ENCODE measurements at places on chromosomes 2 and 18.

DNA sequence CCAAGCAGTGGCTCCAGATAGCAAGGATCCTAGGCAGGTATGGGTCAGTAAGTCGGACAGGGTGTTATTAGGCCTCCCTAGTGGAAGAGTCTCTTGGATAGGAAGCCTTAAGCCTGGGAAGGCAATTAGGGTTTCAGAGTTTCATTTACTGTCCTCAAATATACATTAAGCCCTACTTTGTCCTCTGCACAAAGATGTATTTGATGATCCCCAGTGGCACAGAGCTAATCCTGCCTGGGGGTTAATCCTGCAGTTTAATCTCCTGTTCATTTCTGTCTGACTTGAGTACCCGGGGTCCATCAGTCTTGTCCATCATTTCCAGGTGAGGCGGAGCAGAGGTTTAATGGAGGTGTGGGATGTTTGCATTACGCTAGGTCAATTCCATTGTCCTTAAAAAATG, 62.0 kb downstream of the MTCL1 start:
- DNase-seq, result no peak

DNA sequence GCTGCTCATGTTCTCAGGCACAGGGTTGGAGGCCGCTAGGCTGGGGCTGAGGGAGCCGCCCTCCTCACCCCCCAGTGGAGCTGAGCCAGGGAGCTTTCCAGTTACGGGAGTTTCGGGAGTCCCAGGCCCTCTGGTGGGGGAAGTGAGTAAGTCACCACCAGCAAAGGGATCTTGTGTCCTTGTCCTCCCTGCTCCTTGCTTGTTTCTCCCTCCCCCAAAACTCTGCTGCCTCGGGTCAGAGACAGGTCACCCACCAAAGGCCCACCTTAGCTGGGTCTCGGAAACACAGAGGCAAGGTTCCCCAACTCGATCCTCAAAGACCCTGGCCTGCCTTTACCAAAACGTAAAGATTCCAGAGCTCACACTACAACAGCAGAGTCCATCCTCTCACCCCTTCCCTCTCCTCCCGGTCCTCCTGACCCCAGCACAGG, 60.5 kb upstream of the POMC start:
- DNase-seq, result peak; percentile 48

GRCh38 chr2:206154197-206154596, 5.0 kb downstream of the NDUFS1 start:
- DNase-seq, result no peak

GRCh38 chr2:240566203-240567136, 1.8 kb upstream of the RNPEPL1 start:
- no peak for DNase-seq

GRCh38 chr18:27144672-27145071, 40.4 kb downstream of the CHST9 start:
- no peak for DNase-seq

GRCh38 chr2:1590596-1591460, 153.5 kb downstream of the PXDN start:
- DNase-seq, result no peak

DNA sequence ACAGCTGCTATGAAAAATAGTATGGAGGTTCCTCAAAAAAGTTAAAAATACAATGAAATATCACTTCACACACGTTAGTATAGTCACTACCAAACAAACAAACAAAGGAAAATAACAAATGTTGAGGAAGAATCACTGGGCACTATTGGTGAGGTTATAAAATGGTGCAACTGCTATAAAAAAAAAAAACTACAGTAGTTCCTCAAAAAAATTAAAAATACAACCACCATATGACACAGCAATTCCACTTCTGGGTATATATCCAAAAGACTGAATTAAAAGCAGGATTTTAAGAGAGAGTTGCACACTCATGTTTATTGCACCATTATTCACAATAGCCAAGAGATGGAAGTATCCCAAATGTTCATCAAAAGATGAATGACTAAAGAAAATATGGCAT, 80.9 kb upstream of the POU3F3 start:
- no peak for DNase-seq

GRCh38 chr18:55319459-55320193, 268.4 kb downstream of the TCF4 start:
- no peak for DNase-seq

- DNase-seq, result no peak
These were observed 335.6 kb downstream of the EIPR1 start for GRCh38 chr2:3041841-3042600.

- no peak for DNase-seq
These were observed 408.7 kb upstream of the NRP2 start for GRCh38 chr2:205273627-205274026.

DNA sequence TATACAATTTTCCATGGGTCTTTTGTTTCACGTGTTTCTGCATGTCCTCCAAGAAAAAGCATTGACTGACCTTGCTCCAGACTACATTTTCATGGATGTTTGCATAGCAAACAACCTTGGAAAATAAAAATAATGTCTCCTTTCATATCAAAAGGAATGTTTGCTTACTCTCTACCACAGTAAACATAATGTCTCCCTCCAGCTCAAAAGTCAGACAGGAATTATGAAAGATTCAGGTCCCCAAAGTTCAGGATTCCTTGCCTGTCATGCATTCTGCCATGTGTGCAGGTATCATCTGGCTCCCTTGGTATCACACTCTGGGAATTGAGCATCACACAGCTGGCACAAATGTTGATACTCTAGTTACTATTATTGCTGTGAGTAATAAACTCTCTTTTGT, 103.1 kb upstream of the ZC3H15 start:
- DNase-seq, result no peak

GRCh38 chr18:65753520-65753919, 2.7 kb downstream of the CDH7 start:
- no peak for DNase-seq

- DNase-seq, result no peak
These were observed 27.0 kb downstream of the CRYGD start for GRCh38 chr2:208097313-208097712.

- no peak for DNase-seq
These were observed 1204.0 kb upstream of the ZEB2 start for GRCh38 chr2:145723872-145724271.

GRCh38 chr2:67792191-67792590, 270.6 kb downstream of the C1D start:
- DNase-seq, result no peak

DNA sequence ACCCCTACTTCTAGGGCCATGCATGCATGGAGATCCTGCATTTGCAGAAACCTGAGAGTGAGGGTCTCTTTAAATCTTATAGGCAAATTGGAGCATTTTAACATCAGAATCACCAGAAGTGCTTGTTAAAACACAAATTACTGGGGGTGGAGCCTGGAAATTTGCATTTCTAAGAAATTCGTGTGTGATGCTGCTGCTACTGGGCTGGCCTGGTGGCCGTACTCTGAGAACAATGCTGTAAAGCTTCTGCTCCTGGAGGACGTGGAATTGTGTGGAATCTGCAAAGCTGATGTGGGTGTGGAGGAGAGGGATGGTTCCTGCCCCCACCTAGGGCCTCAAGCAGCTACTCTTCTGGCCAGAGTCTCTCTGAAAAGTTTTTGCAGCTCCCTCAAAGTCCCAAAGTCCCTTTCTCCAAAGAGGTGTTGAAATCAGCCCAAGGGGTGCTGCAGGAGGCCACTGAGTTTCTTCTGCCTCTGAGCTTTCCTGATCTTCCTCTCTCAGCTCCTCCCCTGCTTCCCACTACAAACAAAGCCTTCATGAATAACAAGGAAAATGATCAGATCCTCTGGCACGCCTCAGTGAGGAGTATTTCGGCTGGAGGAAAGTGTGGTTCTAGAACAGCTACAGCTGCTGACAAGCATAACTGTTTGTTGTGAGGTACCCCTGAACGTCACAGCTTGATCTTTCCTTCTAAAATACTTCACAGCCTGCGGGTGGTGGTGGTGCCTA, 508.3 kb downstream of the CNTNAP5 start:
- no peak for DNase-seq

DNA sequence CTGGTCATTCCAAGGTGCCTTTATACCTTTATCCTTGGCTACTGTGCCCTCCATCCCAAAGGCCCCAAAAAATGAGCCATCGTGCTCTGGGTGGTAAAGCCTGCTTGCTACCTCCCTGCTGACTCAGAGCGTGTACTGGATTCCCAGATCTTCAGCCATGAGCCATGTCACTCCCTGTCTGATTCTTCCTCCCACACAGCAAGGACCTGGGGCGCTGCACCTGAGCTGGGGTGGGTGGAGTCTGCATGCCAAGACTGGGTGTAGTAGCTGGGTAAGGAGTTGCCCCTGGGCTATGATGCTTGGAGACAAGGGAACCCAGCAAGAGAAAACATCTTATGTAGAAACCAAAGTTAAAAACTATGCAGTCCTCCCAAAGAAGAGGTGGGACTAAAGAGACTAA, 37.2 kb upstream of the APCDD1 start:
- DNase-seq, result no peak

DNA sequence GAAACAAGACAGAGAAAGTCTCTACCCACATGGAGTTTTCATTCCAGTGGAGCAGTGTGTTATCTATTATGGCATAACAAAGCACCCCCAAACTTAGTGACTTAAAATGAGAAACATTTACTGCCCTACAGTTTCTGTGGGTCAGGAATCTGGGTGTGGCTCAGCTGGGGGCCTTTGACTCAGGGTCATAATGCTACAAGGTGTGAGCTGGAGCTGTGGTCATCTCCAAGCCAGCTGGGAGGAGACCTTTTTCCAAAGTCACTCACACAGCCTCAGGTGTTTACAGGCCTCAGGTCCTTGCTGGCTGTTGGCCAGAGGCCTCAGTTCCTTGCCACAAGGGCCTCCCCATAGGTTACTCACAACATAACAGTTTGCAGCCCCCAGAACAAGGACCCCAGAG, 169.2 kb downstream of the ETAA1 start:
- DNase-seq, result no peak

- DNase-seq, result no peak
These were observed 782 bp downstream of the MTA3 start for GRCh38 chr2:42569116-42569711.

- DNase-seq, result no peak
These were observed 71.9 kb downstream of the ALPK2 start for GRCh38 chr18:58557008-58557435.

DNA sequence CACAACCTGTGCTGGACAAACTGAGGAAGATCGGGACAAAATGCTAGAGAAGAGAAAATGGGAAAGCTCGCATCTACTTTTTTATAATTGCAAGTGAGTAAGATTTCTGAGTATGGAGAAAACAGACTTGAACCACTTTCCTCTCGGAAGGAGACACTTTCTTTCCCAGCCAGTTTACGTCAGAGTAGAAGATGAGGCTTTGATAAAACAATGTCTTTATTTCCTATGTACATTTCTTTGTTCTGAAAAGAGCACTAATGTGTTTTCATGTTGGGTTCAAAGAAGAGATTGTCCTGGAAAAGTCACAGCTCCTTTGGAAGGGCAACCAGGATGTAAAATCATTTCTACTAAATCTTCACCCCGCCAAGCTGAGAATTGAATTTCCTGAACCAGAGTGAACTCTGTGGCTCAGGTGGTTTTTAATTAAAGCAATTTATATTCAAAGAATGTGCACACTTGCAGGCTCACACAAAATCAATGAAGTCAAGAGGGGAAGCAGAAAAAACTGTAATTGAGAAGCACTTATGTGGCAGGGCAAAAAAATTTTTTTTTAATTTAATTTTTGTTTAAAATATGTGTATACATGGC, 23.4 kb upstream of the ITGA6 start:
- no peak for DNase-seq

GRCh38 chr18:12928206-12928605, 19.6 kb upstream of the SEH1L start:
- DNase-seq, result no peak

- DNase-seq, result no peak
These were observed 7.3 kb downstream of the DES start for GRCh38 chr2:219425238-219426067.

DNA sequence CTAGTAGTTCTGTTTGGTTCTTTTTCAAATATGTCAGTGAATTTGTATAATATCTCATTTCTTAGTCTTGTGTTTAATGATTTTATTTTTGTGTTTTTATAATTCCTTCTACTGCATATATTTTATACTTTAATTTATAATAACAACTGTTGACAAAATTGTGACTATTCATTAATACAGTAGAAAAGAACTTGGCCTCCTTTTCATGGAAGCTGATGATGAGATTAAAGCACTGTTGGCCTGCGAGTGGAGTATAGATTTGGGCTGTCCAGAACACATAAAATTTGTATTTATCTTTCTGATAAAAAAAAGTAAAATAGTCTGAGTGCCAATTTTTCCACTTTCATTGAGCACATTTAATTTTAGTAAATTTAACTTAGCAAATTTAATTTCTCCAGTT, 12.1 kb downstream of the CFLAR start:
- DNase-seq, result no peak

DNA sequence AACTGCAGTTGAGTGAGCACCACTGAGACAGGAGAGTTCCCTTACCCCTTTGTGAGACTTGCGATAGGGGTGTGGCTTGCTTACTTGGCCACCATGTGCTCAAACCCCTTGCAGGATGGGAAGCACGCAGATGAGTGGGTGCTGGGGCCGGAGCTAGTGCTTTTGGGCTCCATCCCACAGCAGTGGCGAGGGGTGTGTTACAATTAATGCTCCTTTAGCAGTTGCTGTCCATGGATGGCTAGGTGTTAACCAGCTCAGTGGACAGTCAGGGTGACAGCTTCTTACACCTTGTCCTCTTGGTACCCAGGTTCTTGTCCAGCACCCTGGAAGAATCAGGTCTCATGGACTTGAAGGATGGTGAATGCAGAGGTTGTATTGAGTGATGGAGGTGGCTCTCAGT, 103.9 kb downstream of the SH3RF3 start:
- DNase-seq, result no peak

DNA sequence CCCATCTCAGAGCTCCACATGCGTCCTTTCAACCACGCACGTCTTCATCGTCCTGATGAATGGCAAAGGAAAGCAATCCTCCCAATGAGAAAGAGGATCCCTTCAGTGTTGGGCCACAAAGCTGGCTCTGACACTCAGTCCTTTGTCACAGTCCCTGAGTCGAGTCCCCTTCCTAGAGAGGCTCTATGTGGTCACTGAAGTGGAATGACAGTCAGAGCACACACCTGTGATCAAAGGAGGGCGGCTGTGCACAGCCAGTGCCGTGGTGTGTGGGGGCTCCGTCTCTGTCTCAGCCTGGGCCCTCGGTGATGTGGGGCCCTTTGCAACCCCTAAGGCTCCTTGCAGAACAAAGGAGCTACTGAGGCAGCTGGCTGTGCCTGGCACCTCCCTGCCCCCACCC, 157.3 kb upstream of the APCDD1 start:
- no peak for DNase-seq

GRCh38 chr2:30934066-30934465, 126.8 kb upstream of the CAPN13 start:
- no peak for DNase-seq

DNA sequence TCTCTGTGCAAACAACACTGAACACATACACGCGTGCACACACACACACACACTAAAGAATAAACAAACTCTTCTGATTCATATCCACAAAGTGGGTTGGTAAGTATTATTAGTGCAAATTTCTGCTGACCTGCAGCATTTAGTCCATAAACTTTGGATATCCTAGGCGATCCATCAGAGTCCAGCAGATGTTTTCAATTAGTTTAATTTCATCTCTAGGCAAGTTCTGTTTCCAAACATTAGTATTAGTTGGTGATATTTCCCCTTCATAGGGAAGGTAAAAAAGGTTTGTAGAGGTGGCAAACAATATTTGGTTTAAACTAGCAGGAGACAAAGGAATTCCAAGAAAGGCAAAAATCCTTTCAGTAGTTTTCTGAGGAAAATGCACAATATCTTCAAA, 5.7 kb downstream of the DSEL start:
- DNase-seq, result no peak

- DNase-seq, result no peak
These were observed 258.9 kb upstream of the FBXO11 start for GRCh38 chr2:48165070-48165753.

GRCh38 chr2:46827274-46828134, 88.1 kb downstream of the MCFD2 start:
- no peak for DNase-seq

GRCh38 chr18:45619826-45620201, 4.5 kb downstream of the SLC14A2 start:
- DNase-seq, result no peak
